Neural progenitor cell (in vitro differentiated cells): ENCODE measurements at places on chromosomes 3 and 15. TPM values are rescaled to one million over a fixed set of nuclear protein-coding genes. Genes with fewer than 3 reads are reported as not detected.

DNA sequence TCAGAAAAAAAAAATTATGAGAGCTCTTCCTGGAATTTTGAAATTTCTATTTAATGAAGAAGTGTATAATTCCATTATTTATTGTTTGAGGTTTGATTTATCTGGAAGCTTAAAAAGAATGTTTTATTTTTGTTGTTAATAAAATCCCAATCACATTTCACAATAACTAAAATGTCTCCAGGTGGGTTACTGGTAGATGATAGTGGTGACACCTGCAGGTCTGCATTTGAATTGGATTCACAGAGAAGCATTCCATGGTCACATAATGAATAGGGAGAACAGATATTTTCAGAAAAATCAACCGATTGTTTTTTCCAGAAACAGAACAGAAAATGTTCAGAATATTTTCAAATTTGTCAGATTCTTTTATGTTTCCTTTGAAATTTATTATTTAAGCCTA is 48.3 kb downstream of the ASB7 start:
- H3K36me3 ChIP-seq, result no peaks in the 10 kb centered on the region
- H3K4me1 ChIP-seq, result peaks cover 5% of the 10 kb centered on the region
- no peak overlapping the region for H3K27ac ChIP-seq
- H3K4me3 ChIP-seq, result no peak overlapping the region

GRCh38 chr3:33789183-33789954 is 9.1 kb upstream of the PDCD6IP start:
- peaks cover 33% of the 10 kb centered on the region for H3K27me3 ChIP-seq
- H3K36me3 ChIP-seq, result no peaks in the 10 kb centered on the region
- peak; percentile 56 for DNase-seq
- H3K27ac ChIP-seq, result no peak overlapping the region

GRCh38 chr3:8638994-8639658 is 5.5 kb downstream of the SSUH2 start:
- no peaks in the 10 kb centered on the region for H3K36me3 ChIP-seq
- peaks cover 18% of the 10 kb centered on the region for H3K4me1 ChIP-seq
- no peak overlapping the region for H3K27ac ChIP-seq
- no peaks in the 10 kb centered on the region for H3K27me3 ChIP-seq
- H3K4me3 ChIP-seq, result no peak overlapping the region

DNA sequence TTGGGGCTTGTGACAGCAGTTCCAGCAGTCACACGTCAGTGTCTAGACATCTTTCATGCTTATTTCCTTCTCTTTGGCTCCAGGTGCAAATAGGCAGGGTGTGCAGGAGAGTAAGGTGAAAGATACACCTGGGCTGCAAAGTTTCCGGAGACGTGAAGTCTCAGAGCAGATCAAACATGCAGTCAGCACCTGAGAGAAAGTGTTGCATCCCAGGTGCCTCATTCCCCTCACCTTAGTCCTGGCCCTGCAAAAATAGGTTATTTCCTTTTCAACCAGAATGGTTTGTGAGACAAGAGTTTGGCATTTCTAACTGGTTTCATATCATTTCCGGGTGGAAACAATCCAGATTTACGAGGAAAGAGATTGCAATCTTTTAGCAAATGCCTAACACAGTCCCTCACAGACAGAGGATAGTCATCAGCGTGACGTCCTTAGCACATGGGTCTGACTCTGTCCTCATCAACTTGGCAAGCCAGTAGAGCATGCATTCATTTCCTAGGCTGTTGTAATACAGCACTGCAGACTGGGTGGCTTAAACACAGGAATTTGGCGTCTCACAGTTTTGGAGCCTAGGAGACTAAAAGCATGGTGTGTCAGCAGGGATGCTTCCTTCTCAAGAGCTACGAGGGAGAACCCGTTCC is 58.2 kb upstream of the ARRDC4 start:
- peaks cover 27% of the 10 kb centered on the region for H3K27me3 ChIP-seq
- no peak for DNase-seq
- H3K27ac ChIP-seq, result no peak overlapping the region
- H3K4me3 ChIP-seq, result no peak overlapping the region
- H3K4me1 ChIP-seq, result peaks cover 5% of the 10 kb centered on the region
- no peaks in the 10 kb centered on the region for H3K36me3 ChIP-seq

The TMEM212 gene
- not detected in 2 replicates for total RNA-seq

The NMB gene
- total RNA-seq, result 0.24 and 3.7 TPM in 2 replicates

GRCh38 chr3:135706758-135707375 is 258.7 kb upstream of the PPP2R3A start:
- no peaks in the 10 kb centered on the region for H3K4me1 ChIP-seq
- no peak for DNase-seq
- H3K27ac ChIP-seq, result no peak overlapping the region

GRCh38 chr3:39980058-39980457 is 170.6 kb downstream of the MYRIP start:
- H3K27ac ChIP-seq, result no peak overlapping the region
- H3K36me3 ChIP-seq, result no peaks in the 10 kb centered on the region

DNA sequence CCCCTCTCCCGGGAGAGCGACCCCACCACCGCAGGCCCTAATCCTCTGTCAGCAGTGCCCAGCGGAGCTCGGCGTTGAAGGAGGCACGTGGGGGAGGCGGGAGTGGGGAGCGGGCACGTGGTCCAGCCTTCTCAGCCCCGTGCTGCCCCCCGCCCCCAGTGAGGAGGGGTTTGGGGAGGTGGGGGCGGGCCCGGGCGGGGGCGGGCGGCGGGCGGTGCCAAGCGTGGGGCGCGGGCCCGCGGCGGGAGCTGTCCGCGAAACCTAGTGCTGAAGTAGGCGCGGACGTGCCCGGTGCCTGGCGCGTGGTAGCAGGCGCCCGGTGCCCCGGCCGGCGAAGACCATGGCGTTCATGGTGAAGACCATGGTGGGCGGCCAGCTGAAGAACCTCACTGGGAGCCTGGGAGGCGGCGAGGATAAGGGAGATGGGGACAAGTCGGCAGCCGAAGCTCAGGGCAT is at the start of gene CPLX3:
TSS of gene CPLX3 (plus strand) at position 264 of the 456 bp plus-strand sequence. CDS start at position 341, 77 bp downstream.
- peak; percentile 83 for DNase-seq
- H3K4me3 ChIP-seq, result no peak within 1 kb of the TSS
- H3K36me3 ChIP-seq, result no peaks in the 10 kb centered on the region
- peaks cover 19% of the 10 kb centered on the region for H3K4me1 ChIP-seq

- no peak for DNase-seq
- peaks cover 17% of the 10 kb centered on the region for H3K4me1 ChIP-seq
- no peaks in the 10 kb centered on the region for H3K36me3 ChIP-seq
- peaks cover 3% of the 10 kb centered on the region for H3K27me3 ChIP-seq
Measured at GRCh38 chr15:66115568-66116206, 137.9 kb downstream of the MEGF11 start.

The VILL gene
- 4.9 and 5.6 TPM in 2 replicates for total RNA-seq

DNA sequence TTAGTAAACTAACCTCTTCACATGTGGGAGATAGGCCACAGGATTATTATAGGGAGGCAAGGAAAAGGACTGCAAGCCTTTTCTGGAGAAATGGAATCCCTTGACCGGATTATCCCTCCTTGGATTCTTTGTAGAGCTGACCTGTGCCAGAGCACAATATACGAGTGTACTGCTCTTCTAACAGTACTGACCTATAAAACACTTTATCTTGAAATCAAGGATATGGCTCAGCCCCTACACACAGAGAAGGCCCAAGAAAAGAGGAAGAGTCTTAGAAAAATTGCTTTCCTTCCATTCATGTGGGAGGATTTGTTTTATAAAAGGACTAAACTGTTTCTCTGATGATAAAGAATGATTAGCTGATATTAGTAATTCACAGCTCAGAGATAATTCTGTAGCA is 42.2 kb downstream of the DMXL2 start:
- H3K4me1 ChIP-seq, result peaks cover 6% of the 10 kb centered on the region
- H3K27ac ChIP-seq, result no peak overlapping the region
- no peak overlapping the region for H3K4me3 ChIP-seq

DNA sequence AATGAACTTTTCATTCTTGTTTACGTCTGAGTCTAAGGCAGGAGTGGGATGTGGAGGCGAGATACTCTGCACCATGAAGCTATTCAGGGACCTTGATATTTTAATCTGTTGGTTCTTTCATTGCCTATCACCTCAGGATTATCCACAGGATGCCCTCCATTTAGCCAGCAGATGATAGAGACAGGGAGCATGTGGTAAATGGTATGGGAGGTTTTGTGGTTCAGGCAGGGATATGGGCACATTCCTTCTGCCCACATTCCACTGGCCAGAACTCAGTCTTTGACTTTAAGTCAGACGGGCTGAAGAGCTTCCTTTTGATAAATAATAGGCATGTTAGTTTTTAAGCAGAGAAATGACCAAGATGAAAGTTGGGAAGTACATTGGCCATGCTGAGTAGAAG is 548.0 kb upstream of the CCDC54 start:
- no peak overlapping the region for H3K27ac ChIP-seq
- peak; percentile 42 for DNase-seq
- no peaks in the 10 kb centered on the region for H3K27me3 ChIP-seq
- H3K4me1 ChIP-seq, result peaks cover 49% of the 10 kb centered on the region
- peaks cover 6% of the 10 kb centered on the region for H3K36me3 ChIP-seq
- H3K4me3 ChIP-seq, result no peak overlapping the region

GRCh38 chr3:112908252-112908651 is 61.6 kb upstream of the CD200R1L start:
- no peak overlapping the region for H3K27ac ChIP-seq
- H3K4me1 ChIP-seq, result no peaks in the 10 kb centered on the region
- H3K27me3 ChIP-seq, result no peaks in the 10 kb centered on the region
- DNase-seq, result no peak

DNA sequence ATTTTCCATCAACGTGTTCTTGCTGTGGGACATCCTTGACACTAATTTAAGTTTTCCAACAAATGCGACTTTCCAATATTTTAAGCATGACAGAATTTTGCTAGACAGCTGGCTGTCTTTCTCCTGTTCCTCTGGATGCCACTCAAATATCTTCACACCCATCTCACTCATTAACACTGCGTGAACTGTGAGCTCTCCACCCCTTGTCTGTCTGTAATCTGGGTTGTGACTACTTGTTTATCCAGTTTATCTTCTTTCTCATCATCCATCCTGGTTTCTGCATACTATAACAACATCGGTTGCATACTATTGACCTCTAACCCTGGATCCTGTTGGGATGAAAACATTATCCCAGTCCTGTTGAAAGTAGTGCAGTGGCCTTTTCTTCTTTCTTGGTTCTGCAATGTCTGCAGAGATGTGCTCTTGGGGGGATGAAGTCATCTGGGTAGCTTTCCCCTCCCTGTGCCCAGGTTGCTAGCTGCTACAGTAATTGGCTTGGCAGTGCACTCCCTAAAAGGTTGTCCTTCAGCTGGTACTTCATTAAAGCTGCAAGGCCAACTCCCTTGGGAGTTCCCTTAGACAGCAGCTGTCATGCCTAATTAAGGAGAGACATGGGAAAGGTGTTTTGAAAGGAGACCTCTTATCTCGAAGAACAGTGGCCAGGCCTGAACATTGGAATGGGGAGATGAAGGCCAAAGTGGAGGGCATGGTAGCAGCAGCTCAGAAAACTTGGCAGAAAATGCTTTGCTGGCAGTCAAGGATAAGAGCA is 24.7 kb downstream of the KAT2B start:
- no peak for DNase-seq
- H3K4me1 ChIP-seq, result peaks cover 13% of the 10 kb centered on the region
- no peak overlapping the region for H3K27ac ChIP-seq

The ATP13A5 gene
- total RNA-seq, result not detected in 2 replicates

The CCRL2 gene
- total RNA-seq, result not detected in 2 replicates

GRCh38 chr3:171353423-171353822 is 106.8 kb downstream of the TNIK start:
- H3K27ac ChIP-seq, result no peak overlapping the region
- H3K4me3 ChIP-seq, result no peak overlapping the region
- DNase-seq, result no peak
- no peaks in the 10 kb centered on the region for H3K36me3 ChIP-seq
- H3K4me1 ChIP-seq, result peaks cover 7% of the 10 kb centered on the region

GRCh38 chr3:9030034-9030433 is 66.8 kb upstream of the RAD18 start:
- H3K4me1 ChIP-seq, result no peaks in the 10 kb centered on the region
- H3K27ac ChIP-seq, result no peak overlapping the region
- H3K36me3 ChIP-seq, result no peaks in the 10 kb centered on the region
- H3K4me3 ChIP-seq, result no peak overlapping the region
- no peak for DNase-seq

GRCh38 chr3:143222981-143223380 is 103.4 kb downstream of the CHST2 start:
- no peak overlapping the region for H3K27ac ChIP-seq
- no peaks in the 10 kb centered on the region for H3K4me1 ChIP-seq
- H3K36me3 ChIP-seq, result no peaks in the 10 kb centered on the region
- no peak for DNase-seq
- H3K27me3 ChIP-seq, result no peaks in the 10 kb centered on the region
- H3K4me3 ChIP-seq, result no peak overlapping the region

- H3K36me3 ChIP-seq, result no peaks in the 10 kb centered on the region
- H3K27me3 ChIP-seq, result no peaks in the 10 kb centered on the region
- H3K4me3 ChIP-seq, result no peak overlapping the region
- DNase-seq, result no peak
- H3K4me1 ChIP-seq, result peaks cover 11% of the 10 kb centered on the region
Measured at GRCh38 chr3:187795207-187795960, 50.1 kb upstream of the BCL6 start.

The GNAT1 gene
- total RNA-seq, result 0.03 TPM in 1 of 2 replicates, not detected in the other

- no peaks in the 10 kb centered on the region for H3K4me1 ChIP-seq
- peak; percentile 58 for DNase-seq
- no peaks in the 10 kb centered on the region for H3K27me3 ChIP-seq
- H3K27ac ChIP-seq, result no peak overlapping the region
Measured at GRCh38 chr15:73244333-73244732, 124.4 kb downstream of the HCN4 start.

GRCh38 chr3:184676927-184677326 is 34.9 kb downstream of the MAGEF1 start:
- H3K4me3 ChIP-seq, result no peak overlapping the region
- no peak overlapping the region for H3K27ac ChIP-seq
- no peaks in the 10 kb centered on the region for H3K36me3 ChIP-seq
- H3K4me1 ChIP-seq, result peaks cover 22% of the 10 kb centered on the region

The ZIC1 gene
- total RNA-seq, result 0.56 and 0.84 TPM in 2 replicates

The SNX33 gene
- 10.1 and 20.7 TPM in 2 replicates for total RNA-seq

DNA sequence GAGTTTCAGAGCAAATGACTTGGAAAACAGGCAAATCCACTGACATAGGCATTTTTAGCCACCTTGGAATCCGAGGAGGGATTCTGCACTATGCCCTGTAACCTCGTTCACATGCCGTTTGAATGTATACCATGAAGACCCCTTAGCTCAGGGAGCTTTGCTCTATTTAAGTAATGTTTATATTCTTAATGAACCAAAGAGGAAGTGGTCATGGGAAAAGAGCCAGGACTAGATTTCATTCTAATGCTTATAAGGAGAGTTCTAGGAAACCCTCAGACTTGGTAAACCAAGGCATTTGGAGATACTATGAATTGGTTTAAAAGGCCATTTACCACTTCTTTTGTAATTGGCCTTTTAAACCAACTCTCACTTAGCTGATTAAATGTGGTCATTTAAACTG is 178.9 kb downstream of the IGF1R start:
- no peak overlapping the region for H3K27ac ChIP-seq
- no peak overlapping the region for H3K4me3 ChIP-seq
- no peak for DNase-seq
- no peaks in the 10 kb centered on the region for H3K36me3 ChIP-seq
- no peaks in the 10 kb centered on the region for H3K27me3 ChIP-seq

GRCh38 chr3:99418709-99419108 is 219.7 kb upstream of the COL8A1 start:
- H3K27ac ChIP-seq, result no peak overlapping the region
- H3K27me3 ChIP-seq, result no peaks in the 10 kb centered on the region
- H3K4me3 ChIP-seq, result no peak overlapping the region
- no peaks in the 10 kb centered on the region for H3K4me1 ChIP-seq
